Adipocyte (in vitro differentiated cells): ENCODE measurements at places on chromosomes 1 and 21.

DNA sequence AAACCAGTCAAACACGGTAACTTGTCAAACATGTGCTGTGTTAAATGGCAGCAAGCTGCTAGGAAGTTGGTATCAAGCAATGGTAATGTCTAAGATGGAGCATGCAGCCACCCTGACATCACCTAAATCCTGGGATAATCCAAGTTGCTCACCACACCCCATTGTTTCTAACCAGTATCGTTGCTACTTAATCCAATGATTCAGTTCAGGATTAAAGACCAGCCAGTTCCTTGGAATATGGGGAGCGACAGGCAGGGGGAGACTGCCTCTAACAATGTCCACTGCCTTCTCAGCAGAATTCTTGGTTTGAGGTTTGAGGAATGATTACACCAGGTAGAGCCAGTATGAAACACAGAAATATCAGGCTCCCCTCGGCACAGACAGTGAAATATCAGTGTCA lies 122.1 kb upstream of the IFFO2 start:
- DNase-seq: no peak

DNA sequence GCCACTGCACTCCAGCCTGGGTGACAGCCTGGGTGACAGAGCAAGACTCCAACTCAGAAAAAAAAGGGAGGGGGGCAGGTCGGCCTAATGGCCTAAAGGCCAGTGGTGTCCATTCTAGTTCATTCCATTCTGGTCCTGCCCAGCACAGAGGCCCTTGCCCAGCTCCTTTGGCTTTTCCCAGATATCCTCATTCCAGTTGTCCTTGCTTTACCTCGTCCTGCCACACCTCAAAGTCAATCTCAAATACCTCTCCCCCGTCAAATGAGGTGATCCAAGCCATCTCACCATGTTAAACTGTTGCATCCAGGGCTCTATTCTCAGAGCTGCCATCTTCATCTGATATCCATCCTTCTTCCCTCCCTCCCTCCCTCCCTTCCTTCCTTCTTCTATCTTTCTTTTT lies 19.9 kb upstream of the PIK3CD start:
- DNase-seq: no peak

DNA sequence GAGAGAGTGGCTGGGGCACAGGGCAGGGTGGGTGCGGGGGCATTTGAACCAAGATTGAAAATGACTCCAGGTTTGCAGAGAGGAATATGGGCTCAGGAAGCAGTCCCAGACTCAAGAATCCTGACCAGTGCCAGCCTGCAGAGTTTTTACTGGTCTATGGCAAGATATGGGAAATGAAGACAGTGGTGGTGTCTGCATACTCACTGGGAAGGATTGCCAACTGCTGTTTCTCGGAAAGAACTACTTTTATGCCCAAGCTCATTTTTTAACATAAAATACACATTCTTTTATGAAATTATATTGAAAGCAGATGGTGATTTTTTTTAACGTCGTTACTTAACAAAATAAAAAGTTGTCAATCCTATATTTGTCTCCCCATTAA lies 401.8 kb downstream of the CAMTA1 start:
- DNase-seq: peak; percentile 5

DNA sequence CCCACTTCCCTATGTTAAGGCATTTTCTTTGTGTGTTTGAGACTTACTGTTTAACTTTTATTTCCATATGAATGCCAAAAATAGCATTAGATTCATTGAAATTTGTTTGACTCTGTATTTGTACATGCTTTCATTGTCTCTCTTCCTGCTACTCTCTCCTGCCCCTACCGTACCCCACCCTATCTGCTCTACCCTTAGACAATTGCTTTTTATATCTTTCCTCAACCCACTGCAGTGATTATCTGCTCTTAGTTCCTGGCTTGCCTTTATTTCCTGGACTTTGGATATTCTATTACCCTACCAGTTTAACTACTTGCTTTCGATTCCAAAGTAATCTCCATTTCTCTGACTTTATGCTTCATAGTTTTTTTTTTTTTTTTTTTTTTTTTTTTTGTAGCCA lies 10.5 kb downstream of the RAVER2 start:
- DNase-seq: no peak

GRCh38 chr1:58943776-58944175 lies 159.9 kb upstream of the JUN start:
- DNase-seq: no peak

DNA sequence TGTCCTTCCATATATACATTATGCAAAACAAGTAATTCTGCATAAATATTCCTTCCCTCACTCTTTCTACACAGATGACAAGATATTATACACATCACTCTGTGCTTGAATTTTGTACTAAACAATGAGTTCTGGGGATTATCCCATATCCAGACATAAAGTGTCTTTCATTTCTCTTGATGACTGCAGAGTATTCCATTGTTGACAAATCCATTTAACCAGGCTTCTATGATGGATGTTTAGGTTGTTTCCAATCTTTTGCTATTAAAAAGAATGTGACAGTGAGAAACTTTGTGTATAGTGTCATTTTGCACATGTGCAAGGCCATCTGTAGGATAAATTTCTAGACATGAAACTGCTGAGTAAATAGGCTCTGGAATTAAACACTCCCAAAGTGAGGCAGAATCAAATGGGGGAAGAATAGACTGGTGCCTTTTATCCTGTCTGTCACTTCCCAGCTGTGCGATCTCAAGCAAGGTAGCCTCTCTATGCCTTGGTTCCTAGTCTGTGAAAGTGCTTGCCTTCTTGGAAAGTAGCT lies 29.9 kb upstream of the ATP2B4 start:
- DNase-seq: no peak

DNA sequence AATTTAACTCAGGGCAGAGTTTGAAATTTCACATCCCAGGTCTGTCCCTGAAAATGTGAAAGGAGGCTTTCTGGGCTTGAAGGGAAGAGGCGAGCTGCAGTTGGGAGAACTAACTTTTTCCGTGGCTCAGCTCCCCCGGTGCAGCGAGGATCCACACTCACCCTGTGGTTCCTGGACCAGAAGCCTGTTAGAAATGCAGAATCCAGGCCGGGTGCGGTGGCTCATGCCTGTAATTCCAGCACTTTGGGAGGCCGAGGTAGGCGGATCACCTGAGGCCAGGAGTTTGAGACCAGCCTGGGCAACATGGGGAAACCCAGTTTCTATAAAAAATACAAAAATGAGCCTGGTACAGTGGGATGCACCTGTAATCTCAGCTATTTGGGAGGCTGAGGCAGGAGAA lies 2.9 kb upstream of the DHRS3 start:
- DNase-seq: no peak

- no peak for DNase-seq
These were observed 48.0 kb downstream of the ABCA4 start for GRCh38 chr1:94072840-94073522.

DNA sequence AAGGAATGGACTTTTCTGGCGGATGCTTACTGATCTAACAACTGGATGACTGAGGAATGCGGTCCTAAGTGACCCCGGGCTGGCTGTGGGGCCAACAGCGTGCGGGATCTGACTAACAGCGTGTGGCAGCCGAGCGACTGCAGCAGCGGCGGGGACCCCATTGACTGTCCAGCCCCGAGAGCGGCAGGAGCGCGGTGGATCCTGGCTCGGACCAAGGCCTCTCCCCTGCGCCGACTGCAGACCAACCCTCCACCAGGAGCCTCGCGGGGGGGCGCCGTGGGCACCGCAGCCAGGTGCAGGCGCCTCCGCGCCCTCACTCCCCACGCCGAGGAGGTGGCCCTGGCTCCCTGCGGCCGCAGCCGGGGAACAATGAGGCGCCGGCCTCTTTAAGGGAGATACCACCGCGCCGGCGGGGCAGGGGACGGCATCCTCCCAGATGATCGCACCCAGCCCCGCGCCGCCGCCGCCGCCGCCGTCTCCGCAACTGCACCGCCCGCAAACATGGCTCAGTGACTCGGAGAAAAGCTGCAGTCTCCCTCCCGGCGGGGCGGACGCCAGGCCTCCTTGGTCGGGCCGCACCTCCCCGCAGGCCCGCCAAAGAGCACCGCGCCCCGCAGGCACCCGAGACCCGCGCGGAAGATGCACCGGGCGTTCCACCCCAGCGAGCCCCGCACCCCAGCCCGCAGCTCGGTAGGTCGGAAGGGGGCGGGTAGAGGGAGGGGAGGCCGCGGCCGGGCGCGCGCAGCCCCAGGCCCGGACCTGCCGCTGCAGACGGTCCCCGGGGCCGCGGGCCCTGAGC lies 694 bp upstream of the PDIK1L start:
- DNase-seq: peak; percentile 83

- no peak for DNase-seq
These were observed 6.3 kb upstream of the INAVA start for GRCh38 chr1:200888349-200888838.

DNA sequence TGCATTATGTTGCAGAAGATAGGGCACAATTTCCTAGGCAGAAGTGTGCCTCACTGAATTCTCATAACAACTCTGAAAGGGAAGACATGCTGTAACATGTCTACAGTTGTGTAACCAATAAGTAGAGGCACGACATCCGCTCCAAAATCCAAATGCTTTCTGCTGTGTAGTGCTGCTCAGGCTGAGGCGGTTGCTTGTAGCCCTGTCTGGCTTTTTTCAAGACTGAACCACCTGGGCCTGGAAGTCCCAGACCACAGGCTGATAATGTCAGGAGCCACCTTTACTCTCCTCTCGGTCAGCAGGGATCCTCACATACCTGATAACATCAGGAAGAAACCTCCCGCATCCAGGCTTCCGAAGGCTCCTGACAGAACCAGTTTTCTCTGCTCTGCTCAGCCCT lies 10.9 kb downstream of the AKNAD1 start:
- DNase-seq: no peak

GRCh38 chr1:156750191-156750672 lies 1.2 kb downstream of the HDGF start:
- DNase-seq: peak; percentile 59

DNA sequence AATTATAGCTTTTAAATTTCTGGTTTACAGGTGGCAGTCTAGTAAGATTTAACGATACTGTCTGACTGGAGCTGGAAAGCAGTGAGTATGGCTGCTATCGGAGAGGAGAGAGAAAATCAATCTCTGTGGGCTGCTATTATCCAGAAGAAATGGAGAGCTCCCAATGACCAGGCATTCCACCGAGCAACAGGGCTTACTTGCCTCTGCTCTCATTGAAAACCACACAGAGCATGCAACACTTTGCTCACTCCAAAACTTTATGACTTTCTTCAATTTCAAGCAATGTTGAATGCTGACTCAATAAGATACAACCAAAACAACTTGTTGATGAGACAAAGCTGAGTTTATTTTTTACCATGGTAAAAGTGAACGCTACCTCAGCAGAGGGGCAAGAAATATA lies 337.0 kb upstream of the NCAM2 start:
- no peak for DNase-seq

GRCh38 chr1:199759268-199759730 lies 268.2 kb upstream of the NR5A2 start:
- DNase-seq: peak; percentile 7

DNA sequence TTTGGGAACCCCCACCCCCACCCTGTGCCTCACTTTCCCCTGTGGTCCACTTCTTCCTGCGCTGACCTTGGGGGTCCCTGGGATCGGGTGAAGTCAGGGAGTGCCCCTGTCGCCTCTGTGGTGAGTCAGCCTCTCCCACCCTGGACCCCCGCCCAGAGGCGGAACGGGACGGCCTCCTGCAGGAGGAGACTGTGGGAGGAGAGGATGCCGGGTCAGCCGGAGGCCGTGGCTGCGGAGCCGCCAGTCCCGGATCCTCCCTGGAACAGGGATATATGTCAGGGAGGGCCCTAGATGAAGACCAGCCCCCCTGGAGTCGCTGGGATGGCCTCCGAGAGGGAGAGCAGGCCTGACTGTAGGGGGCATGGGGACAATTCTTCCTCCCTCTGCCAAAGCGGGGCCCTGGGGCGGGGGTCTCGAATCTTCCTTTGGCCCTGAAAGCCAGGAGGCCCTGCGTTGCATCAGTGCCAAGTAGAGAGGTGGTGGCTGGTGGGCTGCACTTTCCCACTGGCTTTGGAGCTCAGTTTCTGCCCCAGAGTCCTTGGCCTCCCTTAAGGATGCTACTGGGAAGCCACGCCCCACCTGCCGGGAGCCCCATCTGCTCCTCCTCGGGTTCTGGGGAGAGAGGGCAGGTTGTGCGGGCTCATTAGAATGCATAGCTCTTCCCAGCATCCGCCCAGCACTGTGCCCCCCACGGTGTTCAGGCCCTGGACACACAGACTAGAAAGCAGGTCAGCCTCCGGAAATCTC lies 930 bp downstream of the ARHGEF10L start:
- DNase-seq: peak; percentile 67

DNA sequence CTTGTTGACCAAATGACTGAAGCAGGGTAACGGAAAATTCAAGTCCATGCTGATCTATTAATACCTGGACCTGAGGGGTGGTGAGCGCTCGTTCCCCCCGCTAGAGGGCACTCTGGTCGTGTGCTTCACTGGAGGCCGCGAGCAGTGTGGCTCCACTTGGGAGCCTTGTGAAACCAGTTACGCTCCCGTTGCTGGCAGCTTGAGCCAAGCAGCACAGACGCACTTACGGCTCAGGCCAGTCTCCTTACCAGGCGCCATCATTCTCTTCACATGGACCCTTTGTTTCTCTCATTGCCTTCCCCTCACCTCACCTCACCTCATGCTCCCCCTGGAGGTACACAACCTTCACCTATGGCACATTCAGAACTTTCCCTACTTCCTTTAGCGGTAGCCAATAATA lies 49.7 kb upstream of the TSPAN2 start:
- peak; percentile 97 for DNase-seq
